ENCODE measurements at places on chromosomes 7 and 10.

DNA sequence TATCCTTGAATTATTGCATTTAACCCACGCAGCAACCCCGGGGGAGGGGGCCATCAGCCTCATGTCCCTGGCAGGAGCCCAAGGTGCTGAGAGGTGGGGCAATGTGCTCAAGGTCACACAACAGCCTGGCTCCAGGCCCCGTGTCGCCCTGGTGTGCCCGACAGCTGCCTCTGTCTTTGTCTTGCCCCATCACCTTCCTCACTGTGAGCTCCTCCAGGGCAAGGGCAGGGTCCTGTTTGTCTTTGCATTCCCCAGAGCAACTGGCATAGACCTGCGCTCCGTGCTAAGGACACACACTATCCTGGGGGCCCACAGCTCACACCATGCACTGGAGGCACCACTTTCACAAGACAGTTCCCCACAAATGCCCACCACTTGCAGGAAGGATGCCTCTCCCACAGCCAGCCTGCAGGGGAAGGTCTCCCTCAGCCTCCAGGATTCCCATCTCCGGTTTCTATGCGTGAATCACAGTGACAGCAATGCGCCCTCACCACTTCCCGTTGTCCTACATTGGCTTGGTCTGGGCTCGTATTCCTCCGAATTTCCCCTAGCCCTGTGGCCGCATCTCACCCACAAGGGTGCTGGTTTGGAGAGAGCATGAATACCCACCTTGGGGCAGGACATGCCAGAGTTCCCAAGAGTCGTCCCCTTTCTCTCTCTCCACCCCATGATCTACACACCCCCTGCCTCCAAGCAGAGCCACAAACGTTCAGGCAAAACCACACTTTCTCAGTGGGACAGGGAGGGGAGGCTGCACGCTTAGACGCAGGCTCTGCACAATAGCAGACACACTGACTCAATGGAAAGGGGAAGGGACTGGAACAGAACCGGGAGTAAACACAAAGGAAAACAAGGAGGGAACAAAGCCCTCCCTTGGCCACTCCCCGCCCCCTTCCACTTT lies 10.3 kb downstream of the ITPRIP start:
- no peak for DNase-seq

- no peak for DNase-seq
These were observed 50.9 kb downstream of the DGKB start for GRCh38 chr7:14851610-14852009.

- no peak for DNase-seq
These were observed 207.8 kb downstream of the DIP2C start for GRCh38 chr10:481628-482027.

GRCh38 chr7:157554393-157555238 lies 217.8 kb downstream of the DNAJB6 start:
- DNase-seq, result no peak

DNA sequence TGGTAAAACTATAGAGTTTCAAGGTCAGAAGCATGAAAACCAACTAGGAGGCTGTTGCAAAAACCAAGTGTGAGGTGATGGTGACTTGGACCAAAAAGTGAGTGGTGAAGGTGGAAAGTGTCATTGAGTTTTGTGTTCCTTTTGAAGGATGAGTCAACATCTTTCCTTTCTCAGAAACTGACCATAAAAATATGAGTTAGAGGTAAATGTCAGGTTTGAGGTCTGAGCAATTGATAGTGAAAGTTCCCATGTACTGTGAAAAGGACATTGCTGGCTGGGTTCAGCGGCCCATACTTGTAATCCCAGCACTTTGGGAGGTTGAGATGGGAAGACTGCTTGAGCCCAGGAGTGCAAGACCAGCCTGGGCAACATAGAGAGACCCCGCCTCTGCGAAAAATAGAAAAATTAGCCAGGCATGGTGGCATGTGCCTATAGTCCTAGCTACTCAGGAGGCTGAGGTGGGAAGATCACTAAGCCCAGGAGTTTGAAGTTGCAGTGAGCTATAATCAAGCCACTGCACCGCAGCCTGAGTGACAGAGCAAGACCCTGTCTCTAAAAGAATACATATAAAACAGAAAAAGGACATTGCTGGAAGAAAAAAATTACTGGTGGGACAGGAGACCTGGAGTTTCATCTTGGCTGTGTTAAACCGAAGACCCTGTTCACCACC lies 89.3 kb upstream of the ARID5B start:
- DNase-seq, result no peak

GRCh38 chr7:71712653-71713180 lies 580.8 kb downstream of the GALNT17 start:
- no peak for DNase-seq

DNA sequence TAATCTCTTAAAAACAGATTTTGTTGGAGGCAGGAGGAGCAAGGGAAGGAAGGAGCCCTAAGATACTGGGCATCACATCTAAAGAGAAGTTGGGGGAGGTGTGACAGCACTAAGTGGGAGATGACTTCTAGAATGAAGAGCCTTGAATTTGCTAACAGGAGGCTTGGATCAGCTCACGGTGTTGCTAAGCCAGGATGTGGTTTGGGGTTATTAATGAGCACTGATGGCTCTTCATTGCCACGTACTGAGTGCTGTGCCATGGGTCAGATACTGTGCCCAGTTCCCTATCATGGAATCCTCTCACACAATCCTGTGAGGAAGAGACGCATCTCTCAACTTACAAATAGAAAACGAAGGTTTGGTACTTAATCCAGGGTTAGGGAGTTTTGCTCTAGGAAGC lies 78.5 kb downstream of the C7orf25 start:
- DNase-seq, result no peak

GRCh38 chr7:102992938-102993717 lies 80.3 kb downstream of the LRRC17 start:
- peak; percentile 82 for DNase-seq

GRCh38 chr7:156036153-156036552 lies 223.9 kb upstream of the SHH start:
- no peak for DNase-seq

- no peak for DNase-seq
These were observed 21.0 kb downstream of the OPTN start for GRCh38 chr10:13120786-13121499.

- DNase-seq, result no peak
These were observed 222.6 kb downstream of the MGMT start for GRCh38 chr10:129689671-129690071.

DNA sequence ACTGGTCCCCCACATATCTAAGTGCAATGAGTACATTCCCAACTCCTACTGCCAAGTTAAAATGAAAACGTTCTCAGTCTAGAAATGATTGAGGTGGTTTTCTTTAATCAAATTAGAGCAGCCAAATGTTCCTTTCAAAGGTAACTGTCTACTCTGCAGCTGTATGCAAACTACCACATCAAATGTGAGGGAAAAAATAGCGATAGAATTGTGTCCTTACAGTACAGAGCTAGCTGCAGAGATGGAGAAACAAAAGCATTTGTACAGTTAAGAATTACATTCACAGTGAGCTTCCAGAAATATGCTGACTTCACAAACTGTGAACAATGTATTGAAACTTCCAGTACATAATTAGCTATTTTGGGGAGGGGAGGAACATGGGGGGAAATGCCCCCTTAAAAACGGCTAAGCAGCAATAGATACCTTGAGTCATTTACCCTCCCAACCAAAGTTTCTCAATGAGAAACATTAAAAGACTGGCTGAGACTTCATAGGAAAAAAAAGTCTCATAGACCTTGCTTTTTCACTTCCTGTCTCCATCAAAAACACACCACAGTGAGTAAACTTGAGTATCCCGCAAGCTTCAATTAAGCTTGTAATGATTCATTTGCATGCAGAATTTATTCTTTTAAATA lies 22.9 kb downstream of the CDK6 start:
- no peak for DNase-seq

- DNase-seq, result no peak
These were observed 149.8 kb downstream of the AKR1D1 start for GRCh38 chr7:138226001-138226476.

GRCh38 chr7:95472581-95473161 lies 13.1 kb upstream of the ASB4 start:
- no peak for DNase-seq

GRCh38 chr7:23022851-23023250 lies 8.9 kb upstream of the HYCC1 start:
- no peak for DNase-seq

- DNase-seq, result no peak
These were observed 688.9 kb upstream of the POT1 start for GRCh38 chr7:125618516-125618915.

DNA sequence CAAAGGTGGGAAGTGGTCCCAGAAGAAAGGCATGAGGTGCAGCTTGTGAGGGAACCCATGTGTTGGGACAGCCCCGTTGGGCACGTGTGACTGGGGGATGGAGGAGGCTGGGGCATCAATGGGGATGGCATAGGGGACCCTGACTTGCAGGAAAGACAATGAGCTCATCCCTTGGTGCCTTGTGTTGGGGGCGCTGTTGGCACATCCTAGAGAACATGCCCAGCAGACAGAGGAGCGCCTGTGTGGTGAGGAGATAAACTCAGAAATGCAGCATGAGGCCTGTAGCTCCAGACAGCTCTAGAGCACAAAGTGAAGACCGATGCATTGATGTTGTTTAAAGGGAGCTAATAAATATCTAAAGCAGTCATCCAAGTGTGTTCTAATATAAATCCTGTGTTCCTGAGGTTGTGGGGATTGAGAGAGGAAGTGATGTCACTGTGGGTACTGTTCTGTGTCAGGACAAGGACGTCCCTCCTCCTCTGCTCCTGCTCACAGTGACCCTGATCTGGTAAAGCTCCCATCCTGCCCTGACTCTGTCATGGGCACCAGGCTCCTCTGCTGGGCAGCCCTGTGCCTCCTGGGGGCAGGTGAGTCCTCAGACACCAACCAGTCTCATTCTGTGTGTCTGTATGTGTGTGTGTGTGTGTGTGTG lies 126.1 kb upstream of the PRSS58 start:
- no peak for DNase-seq

- no peak for DNase-seq
These were observed 386.9 kb upstream of the AUTS2 start for GRCh38 chr7:69211336-69211735.

Data from HT-29 (cell line).